Daoy (cell line): ENCODE measurements at places on chromosomes 6 and 20.
A peak's percentile ranks its signal among the peaks of the same experiment; 100 is the strongest.

DNA sequence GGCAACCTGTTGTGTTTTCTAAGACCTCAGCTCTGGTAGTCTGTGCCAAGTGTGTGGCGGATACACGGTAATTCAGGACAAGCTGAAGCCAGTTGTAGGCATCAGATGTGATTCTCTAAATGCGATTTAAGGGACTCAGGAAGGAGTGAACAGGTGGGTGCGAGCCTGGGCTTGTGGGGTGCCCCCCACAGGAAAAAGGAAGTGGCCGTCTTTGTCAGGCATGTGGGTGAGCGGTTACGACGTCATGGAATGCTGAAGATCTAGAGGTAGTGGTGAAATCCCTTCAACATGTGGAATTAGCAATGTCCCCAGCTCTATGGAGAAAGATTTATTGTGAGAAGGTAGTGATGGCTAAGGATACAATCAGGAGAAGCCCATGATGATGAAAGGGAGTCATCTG, 95.1 kb upstream of the EXOC2 start:
- no peak for DNase-seq

GRCh38 chr20:689348-689747, 13.7 kb upstream of the SCRT2 start:
- DNase-seq: no peak

DNA sequence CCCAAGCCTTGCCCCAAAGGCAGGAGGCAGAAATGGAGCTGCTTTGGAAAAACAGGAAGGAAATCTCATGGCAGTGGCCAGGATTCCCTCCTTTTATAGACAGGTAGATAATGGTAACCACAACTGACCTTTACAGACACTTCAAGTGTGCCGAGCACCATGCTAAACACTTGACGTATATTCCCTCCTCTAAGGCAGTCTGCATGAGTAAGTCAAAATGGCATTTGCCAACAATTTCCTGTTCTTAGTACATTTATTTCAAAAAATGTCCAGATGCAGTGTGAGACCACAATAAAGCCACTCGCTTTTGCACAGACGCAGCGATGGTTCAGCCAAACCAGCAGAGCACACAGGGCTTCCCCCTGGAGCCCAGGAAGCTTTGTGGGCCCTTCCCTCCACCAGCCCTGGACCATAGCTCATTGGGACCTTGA, 16.5 kb upstream of the GPR6 start:
- DNase-seq: no peak

- DNase-seq: no peak
Measured at GRCh38 chr20:9342651-9343050, 171.7 kb upstream of the LAMP5 start.

GRCh38 chr6:141229296-141229695, 903.4 kb upstream of the GJE1 start:
- no peak for DNase-seq

DNA sequence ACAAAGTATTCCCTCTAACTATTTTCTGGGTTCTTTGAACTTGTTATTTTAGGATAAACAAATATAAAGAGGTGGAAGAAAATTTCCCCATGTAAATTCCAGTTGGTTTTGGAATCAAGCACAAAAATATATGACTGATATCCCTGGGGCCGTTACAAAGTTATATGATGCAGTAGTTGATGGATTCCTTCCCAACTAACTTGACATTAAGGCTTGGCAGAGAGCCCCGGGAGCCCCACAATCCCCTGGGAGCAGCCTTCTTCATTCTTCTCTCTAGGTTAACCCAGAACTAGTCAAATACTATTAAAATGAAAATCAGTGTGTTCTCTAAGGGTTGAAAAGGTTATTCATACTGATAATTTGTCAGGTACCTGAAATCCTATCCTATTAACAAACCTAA, 508.9 kb upstream of the SOX4 start:
- no peak for DNase-seq

DNA sequence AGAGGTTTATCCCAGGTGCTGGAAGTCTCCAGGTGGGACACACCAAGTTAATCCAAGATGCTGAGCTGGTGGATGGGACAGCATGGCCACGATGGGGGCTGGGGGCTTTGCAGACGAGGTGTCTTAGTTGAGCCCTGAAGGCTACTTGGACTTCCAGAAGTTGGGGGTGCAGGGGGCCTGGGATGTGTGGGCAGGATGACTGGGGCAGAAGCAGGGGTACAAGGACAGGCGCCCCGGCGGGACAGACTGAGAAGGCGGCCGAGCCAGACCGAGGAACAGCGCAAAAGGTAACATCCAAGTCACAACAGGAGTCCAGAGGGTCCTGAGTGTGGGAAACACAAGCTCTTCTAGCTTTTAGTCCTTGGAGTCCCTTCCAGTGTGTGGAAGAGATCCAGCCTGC, 23.8 kb downstream of the RAMACL start:
- DNase-seq: no peak

- DNase-seq: no peak
Measured at GRCh38 chr6:43254138-43254817, 11.0 kb downstream of the TTBK1 start.

DNA sequence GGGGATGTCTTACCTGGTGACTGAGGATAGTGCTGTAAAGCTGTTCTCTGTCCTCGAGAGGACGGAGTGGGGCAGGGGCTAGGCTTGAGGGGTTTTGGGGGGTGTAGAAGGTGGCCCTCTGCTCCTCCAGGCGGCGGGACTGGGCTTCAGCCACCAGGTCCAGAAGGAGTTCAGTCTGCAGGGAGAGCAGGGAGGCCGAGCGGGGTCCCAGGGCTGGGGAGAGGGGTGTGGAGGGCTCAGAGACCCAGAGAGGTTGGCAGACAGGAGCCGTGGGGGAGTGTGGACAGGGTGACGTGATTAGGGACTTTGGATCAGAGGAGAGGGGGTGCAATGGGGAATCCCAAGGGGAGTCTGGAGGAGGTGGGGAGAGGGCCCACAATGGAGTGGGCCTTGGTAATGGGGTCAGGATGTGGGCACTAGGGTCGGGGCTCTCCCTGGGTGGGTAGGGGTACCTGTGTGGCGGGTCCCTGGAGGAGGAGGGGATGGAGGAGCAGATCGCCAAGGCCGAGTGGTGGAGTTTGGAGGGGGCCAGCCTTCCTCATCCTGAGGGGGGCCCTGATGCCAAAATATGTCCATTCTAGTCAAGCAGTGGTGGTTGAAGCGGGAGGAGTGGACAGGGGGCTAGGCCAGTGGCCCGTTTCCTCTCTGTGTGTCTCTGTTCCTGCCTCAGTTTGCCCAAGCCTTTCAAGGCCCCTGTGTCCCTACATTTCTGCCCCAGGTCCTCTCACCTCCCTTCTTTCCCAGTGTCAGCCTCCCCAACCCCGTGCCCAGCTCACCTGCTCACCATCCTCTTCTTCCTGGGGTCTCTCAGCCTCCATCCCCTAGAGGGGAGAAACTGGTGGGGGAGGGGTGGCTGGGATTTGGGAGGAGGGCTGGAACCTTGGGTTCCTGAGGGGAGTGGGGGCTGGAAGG, 491 bp downstream of the GPSM3 start:
- DNase-seq: no peak

DNA sequence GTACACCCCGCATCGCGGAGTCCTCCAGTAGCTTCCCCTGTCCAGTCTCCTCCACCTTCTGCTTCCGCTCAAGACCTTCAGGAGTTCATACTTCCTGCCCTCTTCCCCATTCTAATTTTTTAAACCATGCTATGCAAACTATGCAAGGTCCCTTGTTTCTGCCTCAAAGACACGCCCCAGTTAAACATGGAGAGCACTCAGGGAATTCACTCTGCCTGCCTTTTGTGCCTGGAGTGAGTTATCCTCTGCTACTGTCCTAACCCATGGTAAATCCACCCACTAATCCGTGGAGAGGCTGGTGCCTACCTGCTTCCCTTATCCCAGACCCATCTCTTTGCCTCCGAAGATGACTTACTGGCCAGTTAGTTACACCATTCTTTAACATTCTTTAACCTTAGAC, 473.7 kb upstream of the JARID2 start:
- no peak for DNase-seq

GRCh38 chr6:76275746-76276145, 203.3 kb upstream of the IMPG1 start:
- no peak for DNase-seq

- DNase-seq: no peak
Measured at GRCh38 chr20:3846378-3846739, 275 bp upstream of the MAVS start.

DNA sequence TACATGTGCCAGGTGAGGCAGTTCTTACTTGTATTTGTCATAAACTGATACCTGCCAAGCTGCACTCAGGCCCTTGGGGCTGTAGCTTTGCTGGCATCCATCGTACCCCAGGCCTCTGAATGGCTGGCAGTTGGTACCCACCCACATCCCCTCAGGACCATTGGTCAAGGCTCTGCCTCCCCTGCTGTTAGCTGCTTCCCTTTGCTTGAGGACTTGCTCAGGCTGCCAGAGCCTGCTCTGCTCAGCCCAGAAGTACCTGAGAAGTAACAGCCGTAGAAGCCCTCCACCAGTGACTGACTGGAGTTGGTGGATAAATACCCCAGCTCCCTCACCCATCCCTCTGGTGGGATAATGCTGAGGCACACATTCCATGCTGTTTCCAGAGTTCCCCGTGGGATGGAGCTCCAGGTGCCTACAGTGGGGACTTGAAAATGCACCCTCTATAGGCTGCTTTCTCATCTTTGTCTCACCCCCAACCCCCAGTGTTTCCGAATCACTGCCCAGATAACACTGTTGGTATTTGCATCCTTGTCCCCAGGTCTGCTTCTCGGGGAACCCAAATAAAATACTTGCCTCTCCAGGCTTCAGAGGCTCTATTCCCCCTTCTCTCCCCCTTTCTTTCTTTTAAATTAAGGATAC, 7.3 kb downstream of the EBF4 start:
- no peak for DNase-seq

DNA sequence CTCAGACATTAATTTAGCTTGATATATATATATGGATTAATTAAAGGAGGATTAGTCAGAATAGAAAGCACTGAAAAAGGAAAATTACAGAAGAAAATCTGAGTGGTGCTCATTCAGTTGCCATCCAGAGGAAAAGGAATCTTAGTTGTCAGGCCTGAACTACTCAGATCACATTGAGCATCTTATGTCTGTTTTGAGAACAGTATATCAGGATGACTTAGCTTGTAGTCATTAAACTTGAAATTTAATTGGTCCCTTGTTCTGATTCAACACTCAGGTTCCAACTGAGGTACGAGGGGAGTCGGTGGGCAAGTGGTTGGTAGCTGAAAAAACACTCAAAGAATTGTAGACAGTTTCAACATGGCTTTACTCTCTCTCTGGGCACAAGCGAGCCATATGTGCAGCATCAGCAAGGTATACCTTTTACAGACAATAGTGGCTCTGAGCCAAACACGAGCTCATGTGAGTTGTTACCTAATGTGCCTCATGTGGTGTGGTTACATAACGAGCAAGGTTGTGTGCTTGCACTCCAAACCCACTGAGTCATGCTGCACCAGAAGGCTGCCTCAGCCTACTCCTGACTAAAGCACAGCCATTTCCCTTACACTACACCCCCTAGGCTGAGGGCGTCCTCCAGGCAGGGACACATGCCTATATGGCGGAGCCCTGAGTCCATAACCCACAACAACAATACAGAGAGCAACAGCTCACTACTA, 73.0 kb upstream of the HMGN3 start:
- DNase-seq: peak; percentile 35

- no peak for DNase-seq
Measured at GRCh38 chr20:29301624-29302259, 1955.7 kb upstream of the DEFB115 start.

DNA sequence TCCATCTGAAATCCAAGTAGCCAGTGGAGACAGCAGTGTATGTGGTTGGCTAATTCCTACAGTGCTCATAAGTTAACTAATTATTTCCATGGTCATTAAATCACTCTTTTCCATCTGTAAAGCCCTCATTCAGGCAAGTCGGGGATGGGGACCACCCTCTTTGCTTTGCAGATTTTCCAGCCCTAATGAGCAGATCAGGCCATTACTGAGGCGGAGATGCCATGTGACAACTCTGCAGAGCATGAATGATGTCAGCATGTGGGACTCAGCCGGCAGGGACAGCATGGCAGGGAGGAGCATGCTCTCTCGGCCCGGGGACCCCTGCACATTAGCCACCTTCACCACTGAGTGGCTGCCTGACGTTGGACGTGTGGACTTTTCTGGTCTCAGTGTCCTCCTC, 623.3 kb upstream of the CDH4 start:
- no peak for DNase-seq

DNA sequence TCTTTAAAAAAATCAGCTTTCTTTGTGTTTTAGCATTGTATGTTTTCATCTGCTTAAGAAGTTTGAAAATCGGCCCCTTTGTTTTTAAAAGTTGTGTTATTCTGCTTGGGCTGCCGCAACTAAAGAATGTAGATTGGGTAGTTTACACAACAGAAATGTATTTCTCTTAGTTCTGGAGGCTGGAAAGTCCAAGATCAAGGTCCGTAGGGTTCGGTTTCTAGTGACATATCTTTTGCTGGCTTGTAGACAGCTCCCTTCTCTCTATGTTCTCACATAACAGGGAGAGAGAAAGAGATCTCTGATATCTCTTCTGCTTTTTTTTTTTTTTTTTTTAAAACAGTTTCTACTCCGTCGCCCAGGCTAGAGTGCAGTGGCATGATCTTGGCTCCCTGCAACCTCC, 138.6 kb downstream of the TBC1D7 start:
- no peak for DNase-seq

GRCh38 chr6:63985223-63985622, 349.6 kb downstream of the PHF3 start:
- DNase-seq: no peak

- DNase-seq: no peak
Measured at GRCh38 chr20:38957235-38957876, 4.8 kb upstream of the DHX35 start.

DNA sequence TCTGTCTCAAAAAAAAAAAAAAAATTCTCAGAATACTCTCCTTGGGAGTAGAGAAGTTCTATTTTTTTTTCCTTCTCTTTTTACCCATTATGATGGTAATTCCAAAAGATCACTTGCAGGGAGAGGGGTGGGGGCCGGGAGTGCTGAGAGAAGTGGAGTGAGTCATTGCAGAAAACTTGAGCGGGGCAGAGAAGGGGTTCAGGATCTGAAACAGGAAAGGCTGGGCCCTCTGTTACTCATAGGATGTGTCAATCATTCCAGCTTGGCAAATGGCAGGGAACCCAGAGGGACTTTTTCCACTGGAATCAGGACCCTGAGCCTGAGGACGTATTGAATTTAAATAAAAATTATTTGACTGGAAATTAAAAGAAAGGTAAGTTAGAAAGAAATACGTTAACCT, 111.4 kb upstream of the ARMC2 start:
- DNase-seq: peak; percentile 90

DNA sequence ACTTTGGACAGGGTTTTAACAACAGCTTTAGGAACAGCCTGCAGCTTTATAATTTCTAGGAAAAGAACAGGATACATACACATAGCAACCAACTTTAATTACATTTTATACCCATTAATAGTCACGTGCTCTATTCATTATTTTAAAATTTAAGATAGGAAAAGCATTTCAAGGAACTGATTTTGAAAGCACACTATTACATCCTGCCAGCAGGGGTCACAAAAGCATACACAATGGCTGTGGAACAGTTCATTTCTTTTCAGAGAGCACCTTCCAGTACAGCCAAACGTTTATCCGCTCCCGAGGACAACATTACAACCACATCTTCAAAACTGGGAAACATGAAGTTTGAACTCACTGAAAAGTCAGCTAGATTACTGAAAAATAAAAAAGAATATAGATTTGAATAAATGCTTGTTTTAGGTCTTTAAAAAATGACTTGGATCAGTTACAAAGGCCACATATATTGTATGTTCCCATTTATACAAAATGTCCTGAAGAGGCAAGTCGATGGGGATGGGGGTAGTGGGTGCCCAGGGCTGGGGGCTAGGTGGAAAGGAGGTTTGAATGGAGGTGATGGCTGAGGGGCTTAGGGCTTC, 104.6 kb upstream of the EXOC2 start:
- peak; percentile 60 for DNase-seq
